ENCODE measurements at places on chromosomes 1 and 21. TPM values are rescaled to one million over a fixed set of nuclear protein-coding genes. Genes with fewer than 3 reads are reported as not detected.

DNA sequence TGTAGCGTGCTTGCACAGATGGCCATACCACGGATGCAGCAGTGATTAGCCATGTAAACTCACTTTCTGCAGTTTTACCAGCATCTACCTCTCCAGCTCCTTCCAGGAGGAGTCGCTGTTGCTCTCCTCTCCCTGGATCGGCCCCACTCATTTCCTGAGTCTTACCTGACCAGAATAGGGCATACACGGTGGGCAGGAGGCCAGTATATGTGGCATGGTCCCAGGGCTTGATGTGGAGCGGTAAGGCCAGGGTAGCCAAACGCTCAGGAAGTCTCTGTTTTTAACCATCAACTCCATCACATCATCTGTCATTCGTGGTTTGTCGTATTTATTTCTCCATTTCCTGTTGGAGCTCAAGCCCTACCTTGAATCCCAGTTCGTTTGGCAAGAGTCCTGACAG, 163.4 kb upstream of the USP24 start:
- DNase-seq = no peak

- no peak for DNase-seq
These were observed 694 bp upstream of the MRPL9 start for GRCh38 chr1:151763990-151764389.

- DNase-seq = no peak
These were observed 41.4 kb downstream of the DUSP10 start for GRCh38 chr1:221700536-221700935.

DNA sequence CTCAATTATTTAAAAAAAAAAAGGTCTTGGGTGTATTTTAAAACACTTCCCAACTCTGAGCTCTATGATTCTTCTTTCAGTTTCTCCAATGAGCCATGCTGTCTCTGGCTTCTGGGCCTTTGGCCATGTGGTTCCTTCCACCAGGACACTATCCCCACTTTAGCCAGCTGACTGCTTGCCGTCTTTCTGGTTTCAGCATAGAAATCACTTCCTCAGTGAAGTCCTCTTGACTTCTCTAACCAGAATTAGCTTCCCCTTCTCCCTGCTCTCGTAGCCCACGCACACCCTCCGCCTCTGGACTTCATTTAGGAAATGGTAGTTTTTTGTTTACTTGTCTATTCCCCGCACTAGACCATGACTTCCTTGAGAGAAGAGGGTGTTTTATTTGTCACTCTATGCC, 1.1 kb upstream of the DIO1 start:
- no peak for DNase-seq

GRCh38 chr1:180155182-180155682, 563 bp downstream of the QSOX1 start:
- DNase-seq = no peak

- DNase-seq = no peak
These were observed 62.6 kb upstream of the CLDN14 start for GRCh38 chr21:36542312-36543101.

DNA sequence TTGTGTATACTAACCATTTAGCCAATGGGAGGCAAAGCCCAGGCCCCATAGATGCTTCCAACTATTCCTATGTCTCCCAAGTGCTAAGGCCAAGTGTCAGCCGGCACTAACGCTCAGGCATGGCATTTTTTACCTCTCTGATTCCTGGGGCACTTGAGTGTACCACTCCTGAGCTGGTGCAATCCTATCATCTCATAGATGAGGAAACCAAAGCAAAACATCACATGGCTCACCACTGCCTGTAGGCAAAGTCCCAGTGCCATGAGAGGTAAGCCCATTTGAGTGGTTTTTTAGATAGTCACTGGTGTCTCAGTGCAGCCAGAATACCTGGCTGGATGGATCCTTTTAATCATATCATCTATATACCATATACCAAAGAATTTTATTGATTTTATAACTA, 8.0 kb upstream of the CCN1 start:
- DNase-seq = no peak

GRCh38 chr1:160880216-160880615, 4.8 kb downstream of the ITLN1 start:
- DNase-seq = no peak

DNA sequence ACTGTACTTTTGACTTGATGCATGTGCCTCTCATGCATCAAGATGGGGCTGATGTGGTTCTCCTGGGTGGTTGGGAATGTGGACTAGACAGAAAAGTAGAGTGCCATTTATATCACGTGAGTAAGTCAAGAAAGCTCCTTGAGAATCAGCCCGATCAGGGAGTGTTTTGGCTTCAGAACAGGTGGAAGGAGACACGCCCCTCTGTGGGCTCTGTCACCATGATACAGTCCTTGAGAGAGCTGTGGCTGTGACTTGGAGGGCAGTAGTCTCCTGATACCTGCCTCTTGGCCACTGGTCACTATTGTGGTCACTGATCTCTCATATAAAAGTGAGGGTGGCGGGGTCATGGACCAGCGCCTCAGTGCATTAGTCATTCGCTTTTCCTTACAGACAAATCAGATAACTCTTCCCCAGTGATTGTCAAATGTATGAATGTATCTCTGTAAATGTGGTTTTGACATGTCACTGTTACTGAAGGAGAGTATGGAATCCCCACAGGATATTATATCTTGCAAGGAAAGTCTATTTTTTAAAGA, 8.9 kb upstream of the C4BPB start:
- DNase-seq = no peak

GRCh38 chr21:44865561-44866280, 7.8 kb downstream of the PTTG1IP start:
- DNase-seq = no peak

- DNase-seq = no peak
These were observed 21.4 kb downstream of the SETD4 start for GRCh38 chr21:36038701-36039497.

- DNase-seq = no peak
These were observed 12.5 kb downstream of the DBT start for GRCh38 chr1:100237091-100237490.

DNA sequence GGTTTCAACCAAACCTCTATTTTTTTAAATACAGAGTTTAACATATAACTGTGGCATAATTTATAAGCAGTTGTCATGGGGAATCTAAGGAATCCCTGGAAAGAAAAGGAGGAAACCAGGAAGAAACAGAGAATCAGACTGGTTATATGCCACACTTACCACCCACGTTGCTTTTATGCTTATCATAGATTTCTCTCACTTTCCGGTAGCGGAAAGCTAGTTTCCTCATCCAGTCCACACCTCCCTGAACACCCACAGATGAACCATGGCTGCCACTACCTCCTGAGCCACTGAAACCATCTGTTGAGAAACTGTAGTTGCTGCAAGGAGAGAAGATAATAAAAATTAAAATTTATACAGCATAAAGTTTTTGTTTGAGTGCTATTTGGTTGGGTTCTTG, 33.5 kb downstream of the XKR8 start:
- DNase-seq = peak; percentile 46

- no peak for DNase-seq
These were observed 76.3 kb downstream of the XCL2 start for GRCh38 chr1:168467452-168467851.

GRCh38 chr21:45251635-45252447, 35.9 kb downstream of the POFUT2 start:
- DNase-seq = no peak

DNA sequence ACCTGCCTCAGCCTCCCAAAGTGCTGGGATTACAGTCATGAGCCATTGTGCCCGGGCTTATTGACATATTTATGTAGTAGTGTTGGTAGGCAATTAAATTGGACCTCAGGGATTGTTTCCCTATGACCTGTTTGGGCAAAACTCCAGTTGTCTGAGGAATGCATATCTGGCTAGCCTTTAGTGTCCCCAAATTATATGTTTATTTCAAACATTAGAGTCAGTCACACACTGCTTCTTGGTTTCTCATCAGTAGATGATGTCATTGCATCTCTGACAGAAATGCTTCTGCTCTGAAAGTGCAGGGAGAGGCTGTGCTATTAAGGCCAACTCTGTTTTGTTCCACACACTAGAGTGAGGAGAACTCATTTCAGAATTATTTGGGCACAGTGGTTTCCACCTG, 12.5 kb downstream of the PIP5K1A start:
- no peak for DNase-seq

GRCh38 chr21:29829564-29830275, 110.1 kb downstream of the GRIK1 start:
- DNase-seq = no peak

GRCh38 chr1:36083635-36084496, at the start of gene TEKT2:
Gene TEKT2, plus strand, starts transcription at chr1:36084094. Its CDS starts 828 bp downstream, at chr1:36084922.
- DNase-seq = no peak

DNA sequence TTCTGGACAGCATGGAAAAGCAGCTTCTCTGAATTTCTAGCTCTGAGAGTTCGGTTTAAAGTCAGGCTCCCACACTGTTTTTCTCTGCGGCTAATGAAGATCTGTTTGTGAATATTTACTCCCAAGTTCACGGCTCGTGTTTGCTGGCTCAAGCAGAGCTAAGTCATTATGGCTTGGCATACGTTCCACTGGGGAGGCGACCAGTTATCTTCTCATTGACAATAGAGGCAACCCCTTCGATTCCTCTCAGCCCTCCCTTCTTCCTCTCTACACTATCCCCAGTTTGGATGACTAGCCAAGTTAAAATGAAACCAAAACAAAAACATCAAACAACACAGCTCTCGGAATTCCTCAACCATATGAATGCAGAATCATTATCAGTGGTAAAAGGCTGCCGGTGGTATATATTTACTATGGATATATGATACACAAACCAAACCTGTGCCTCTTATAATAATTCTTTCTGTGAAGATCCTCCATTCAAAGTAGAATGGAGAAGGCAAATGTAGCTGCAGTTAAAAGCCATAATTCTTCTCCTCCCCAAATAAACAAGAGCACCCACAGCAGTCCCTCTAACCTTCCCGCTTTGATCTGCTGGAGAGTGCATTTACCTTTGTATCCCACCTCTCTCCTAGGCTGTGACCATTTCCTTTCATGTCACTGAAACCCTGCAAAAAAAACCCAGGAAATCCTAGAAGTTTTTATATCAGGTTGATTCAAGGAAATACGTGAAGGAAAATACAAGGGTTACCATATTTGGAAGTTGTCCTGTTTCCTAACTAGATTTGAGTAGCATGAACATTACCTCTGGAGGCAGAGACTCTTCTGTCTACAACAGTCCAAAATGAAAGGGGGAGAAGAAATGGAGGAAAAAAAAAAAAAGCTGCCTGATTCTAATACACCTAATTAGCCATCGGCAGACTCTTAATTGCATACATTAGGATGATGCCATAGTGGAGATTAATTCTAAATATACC, 108.3 kb upstream of the USH2A start:
- no peak for DNase-seq

DNA sequence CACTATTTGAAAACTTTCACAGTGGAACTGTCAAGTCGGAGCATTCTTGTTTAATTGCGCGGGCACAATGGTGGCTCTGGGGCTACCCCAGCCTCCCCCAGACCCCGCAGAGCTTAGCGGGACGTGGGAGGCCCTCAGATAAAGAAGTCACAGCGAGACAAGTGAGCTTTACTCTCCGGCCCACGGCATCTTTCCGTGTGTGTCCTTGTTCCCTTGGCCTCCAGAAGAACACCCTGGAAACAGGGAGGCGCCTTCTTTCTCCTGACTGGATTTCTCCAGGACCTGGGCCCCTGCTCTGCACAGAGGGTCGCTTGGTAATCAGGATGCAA, 382.8 kb downstream of the RRAGC start:
- no peak for DNase-seq

DNA sequence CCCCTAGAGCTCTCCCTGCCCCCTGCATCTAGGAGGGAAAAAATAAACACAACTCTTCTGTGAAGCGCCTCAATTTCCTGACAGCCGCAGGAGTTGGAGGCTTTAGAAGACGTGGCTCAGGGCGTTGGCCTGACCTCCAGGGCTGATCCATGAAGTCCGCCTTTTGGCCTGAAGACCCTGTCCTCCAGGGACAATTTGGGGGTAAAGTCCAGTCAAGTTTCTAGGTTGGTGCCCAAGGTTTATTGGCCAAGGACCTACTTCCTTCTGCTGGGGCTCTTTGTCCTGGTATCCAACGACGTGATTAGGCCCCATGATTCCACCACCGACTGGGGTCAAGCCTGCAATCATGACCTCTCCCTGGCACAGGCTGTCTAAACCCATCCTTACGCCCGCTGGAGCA, 54.9 kb downstream of the PTPRF start:
- no peak for DNase-seq

- no peak for DNase-seq
These were observed 940.6 kb downstream of the TTLL7 start for GRCh38 chr1:83058327-83058726.

GRCh38 chr1:78839704-78840277, 166.7 kb downstream of the ADGRL4 start:
- DNase-seq = no peak

- DNase-seq = no peak
These were observed 10.2 kb downstream of the PLXNA2 start for GRCh38 chr1:208233978-208234377.

- no peak for DNase-seq
These were observed 1.4 kb downstream of the FAM76A start for GRCh38 chr1:27727126-27727525.

DNA sequence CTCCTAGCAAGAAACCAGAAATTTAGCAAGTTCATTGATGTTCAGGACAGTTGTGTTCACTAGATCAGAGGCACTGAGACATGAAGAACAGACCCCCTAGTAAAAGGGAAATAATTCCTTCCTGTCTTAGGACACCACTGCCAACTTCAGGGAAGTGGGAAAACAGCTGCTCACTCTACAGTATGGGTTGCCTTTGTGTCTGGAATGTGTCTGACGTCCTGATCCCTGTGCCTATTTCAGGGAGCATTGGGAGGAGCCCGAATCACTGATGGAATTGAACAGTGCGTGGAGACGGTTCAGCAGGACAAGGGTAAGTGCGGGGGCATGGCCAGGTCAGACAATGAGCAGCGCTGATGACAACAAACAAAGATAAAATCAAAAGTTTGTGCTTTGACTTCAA, 21.0 kb downstream of the S100A11 start:
- no peak for DNase-seq

- no peak for DNase-seq
These were observed 512 bp downstream of the PIAS3 start for GRCh38 chr1:145858238-145858900.

DNA sequence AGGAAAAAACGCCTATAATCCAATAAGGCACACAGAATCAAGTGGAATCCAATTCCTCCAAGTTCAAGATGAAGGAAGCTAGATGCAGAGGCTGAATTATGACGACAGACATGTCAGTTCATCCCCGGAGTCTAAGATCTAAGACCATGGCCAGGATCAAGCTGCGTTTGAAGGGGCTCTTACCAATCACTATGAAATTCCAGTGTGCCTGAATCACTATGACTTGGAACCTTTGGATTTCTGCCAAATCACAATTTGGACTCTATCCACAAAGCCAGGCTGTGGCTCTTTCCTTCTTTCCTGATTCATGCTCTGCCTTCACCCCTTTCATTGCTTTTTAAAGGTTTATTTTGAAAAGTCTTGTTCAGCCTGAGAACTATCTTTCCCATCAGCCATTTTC, 17.1 kb downstream of the OLIG2 start:
- peak; percentile 60 for DNase-seq

Gene KHDRBS1
- 84.5 TPM for total RNA-seq

Gene JAM2
- 2.2 TPM for total RNA-seq

Gene FAM78B
- total RNA-seq = 0.13 TPM

Gene SYPL2
- total RNA-seq = 0.04 TPM

Gene SLC25A34
- 0.42 TPM for total RNA-seq

Gene S100A3
- total RNA-seq = 0.66 TPM

Gene METTL25B
- total RNA-seq = 7.9 TPM

Gene HES5
- not detected for total RNA-seq

Gene FH
- total RNA-seq = 114 TPM

Gene FHAD1
- 0.20 TPM for total RNA-seq

Gene MAP1LC3C
- 0.11 TPM for total RNA-seq

Gene CYP2J2
- 0.42 TPM for total RNA-seq

Gene RGS1
- not detected for total RNA-seq
